ENCODE measurements at places on chromosomes 1 and 21.

GRCh38 chr1:47023268-47024140 is at the start of gene CYP4X1:
Gene CYP4X1 (plus strand): TSS chr1:47023669. CDS start chr1:47023818, 149 bp downstream.
- no peak for DNase-seq

DNA sequence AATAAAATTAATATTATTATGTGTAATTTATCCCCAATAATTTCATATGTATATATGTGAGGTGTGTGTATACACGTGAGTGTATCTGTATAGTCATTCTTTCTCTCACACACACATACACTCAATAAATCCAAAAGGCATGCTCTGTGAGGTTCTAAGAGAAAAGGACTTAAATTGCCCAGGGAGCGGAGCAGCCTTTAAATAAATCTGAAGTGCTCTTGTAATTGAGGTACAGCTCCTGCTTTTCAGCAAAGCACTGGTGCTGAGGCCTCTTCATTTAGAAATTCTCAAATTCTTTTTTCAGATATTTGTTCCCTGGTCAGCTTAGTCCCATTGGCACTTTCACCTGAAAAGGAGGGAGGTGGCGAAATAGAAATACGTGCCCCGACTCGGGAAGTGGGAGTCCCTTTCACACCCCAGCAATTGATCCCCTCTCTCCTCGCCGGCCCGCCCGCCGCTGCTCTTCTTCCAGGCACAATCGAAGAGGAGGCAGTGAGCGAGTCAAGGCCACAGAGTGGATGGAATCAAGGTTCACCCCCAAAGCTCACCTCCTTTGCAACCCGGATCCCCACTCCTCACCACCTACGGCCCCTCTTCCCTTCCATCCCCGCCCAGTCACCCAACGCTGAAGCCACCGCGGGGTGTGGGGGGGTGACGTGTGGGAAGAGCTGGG is 944 bp downstream of the PLPPR5 start:
- DNase-seq: no peak

- no peak for DNase-seq
Observed at GRCh38 chr1:234114648-234115307, 210.3 kb downstream of the SLC35F3 start.

GRCh38 chr1:18348354-18348753 is 132.4 kb upstream of the KLHDC7A start:
- no peak for DNase-seq

DNA sequence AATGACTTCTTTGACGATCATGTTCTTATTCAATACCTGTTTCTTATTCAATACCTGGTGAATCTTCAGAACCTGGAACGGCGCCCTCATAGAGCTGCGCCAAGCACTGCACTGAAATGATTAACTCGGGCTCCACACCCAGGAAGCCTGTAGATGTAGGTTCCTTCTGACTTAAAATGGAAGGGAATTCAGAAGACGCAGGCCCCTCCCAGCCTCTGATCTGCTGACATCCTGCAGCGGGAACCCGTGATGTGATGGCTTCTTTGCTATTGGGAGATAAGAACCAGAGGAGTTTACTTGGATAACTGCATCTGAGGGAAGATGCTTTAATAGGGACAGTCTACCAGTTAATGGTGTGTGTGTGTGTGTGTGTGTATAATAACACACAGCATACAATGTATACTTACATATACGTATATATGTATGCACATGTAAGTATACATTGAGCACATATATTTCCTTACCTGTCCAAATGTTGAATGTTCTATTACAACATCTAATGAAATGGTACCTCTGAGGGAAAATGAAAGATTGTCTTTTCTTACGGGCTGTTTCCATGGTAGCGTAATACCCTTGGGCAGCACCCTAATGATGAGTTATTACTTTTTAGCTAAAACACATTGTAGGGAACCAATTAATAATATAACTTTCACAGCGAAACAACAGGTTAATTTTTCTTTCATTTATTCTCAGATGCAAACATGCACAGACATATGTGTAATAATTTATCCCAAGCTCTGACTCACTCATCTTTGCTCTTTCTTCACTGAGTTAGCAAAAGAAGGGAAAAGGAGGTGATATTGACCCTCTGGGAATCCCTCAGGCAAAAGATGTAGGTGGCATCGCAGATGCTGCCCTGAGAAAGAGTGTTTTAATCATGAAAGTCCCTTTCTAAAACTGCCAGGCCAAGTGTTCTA is 379.8 kb downstream of the SIPA1L2 start:
- no peak for DNase-seq

- no peak for DNase-seq
Observed at GRCh38 chr1:83931658-83932253, 67.2 kb downstream of the TTLL7 start.

DNA sequence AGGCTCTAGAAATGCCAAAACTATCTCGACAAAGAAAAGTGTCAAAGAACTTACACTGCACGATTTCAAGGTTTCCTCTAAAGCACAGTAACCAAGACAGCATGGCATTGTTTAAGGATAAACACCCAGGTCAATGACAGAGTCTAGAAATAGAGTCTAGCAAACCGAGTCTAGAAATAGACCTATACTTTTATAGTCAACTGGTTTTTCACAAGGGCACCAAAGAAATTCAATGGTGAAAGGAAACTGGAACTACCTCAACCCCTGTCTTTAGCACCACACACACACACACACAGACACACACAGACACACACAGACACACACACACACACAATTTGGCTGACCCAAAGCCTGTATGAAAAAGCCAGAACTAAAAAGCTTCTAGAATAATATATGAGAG is 67.1 kb upstream of the PGBD5 start:
- no peak for DNase-seq

DNA sequence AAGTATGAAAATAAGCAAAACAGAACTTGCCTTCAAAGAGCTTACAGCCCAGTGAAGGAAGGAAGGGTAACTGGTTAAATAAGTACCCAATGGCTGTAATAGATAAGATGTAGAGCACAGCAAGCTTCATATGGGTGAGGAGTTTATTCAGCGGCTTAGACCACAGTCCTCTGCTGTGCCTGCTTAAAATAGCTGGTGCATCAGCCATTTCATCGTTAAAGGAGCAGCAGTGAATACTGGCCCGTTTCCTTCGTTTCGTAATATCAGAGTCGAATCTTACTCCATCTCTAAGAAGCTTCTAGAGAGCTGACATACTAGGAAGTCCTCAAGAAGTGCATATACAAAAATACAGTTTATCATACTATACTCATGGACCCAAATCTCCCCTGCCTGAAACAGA is 286.5 kb downstream of the NFIA start:
- DNase-seq: no peak

DNA sequence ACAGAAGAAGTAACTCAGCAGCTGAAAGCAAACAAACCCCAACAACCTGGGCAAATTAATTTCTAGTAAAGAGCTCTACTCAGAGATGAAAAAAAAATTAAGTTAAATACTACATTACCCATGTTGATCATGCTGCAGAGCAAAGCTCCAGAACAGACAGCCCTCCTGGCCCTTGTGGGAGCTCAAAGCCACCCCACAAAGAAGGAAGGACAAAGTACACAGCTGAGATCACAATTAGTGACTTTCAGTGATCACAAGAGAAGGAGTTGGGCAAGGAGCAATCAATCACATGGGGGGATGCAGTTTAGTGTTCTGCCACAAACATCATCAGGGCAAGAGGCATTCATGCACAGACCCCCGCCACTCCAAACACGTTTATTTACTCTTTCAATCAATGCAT is 114.2 kb downstream of the DAB1 start:
- DNase-seq: no peak

- DNase-seq: no peak
Observed at GRCh38 chr21:31395268-31395667, 51.2 kb upstream of the TIAM1 start.

- DNase-seq: no peak
Observed at GRCh38 chr1:41963636-41964035, 44.9 kb upstream of the HIVEP3 start.

DNA sequence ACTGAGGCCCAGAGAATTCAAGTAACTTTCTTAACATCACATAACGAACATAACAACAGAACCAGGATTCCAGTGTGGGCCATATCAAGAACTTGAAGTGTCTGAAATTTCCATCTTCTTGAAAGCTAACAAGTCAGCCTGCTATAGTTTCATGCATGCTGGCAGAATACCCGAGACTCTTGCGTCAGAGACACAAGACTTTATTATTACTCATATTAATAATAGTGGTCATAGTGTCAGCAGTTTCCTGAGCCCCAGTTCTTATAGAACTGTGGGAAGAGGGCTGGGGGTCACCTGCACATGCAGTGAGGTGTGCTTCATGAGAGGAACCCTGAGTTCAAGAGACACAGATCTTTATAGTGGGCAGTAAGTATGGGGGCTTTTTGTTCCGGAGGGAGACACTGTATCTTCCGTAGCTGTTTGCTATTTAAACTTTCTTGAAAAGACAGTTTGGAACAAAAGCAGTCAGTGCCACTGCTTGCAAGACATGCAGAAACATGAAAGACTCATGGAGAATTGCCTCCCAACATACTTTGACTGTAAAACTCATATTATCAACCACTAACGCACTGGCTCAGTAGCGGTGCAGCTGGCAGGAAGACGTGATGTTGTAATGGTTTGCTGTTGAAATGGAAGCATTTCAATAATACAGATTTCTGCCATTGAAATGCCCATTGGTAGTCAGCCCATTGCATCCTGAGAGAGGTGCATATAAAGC is 339.2 kb downstream of the ADGRL2 start:
- DNase-seq: no peak

- no peak for DNase-seq
Observed at GRCh38 chr1:38044221-38045215, 2.1 kb downstream of the POU3F1 start.
